ENCODE measurements at places on chromosomes 4 and X.

- no peak for DNase-seq
Observed at GRCh38 chr4:7651461-7651921, 216.8 kb upstream of the PSAPL1 start.

DNA sequence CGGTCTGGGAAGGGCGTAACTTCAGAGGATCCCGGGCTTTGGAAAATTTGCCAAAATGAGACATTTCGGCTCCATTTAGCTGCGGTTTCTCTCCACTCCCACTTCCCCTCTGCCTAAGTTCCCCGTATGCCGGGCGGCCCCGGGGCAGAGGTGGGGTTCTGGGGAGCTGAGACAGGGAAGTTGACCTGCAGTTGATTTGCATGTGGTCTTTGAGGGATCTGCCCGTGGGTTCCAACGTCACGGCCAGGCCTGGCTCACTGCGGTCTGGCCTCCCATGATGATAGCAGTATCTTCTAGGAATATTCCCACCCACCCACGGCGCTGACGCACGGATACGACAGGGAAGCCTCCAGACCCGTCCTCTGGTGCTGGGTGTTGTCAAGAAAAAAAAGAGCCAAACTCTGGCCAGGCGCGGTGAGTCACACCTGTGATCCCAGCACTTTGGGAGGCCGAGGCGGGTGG lies 27.3 kb upstream of the CRLF2 start:
- no peak for DNase-seq

GRCh38 chr4:59689149-59689548 lies 1511.0 kb upstream of the ADGRL3 start:
- DNase-seq, result no peak

DNA sequence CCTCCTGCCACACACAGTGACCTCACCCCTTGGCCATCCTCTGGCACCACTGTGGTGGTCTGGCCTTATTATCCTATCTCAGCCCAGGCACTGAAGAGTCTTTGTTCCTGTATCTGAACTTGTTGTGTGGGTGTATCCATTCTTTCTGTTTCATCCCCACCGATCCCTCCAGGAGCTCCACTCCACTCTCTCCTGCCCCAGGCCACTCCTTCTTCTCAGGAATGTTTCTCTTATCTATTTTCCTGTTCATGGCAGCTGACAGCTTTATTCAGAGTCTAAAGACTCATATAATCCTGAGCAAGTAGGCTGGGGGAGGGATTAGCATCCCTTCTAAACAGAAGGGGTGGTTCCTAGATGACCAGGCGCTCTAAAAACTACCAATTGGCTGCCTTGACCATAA lies 150.0 kb downstream of the ANAPC10 start:
- no peak for DNase-seq

- no peak for DNase-seq
Observed at GRCh38 chr4:97185233-97185632, 958.0 kb downstream of the STPG2 start.

DNA sequence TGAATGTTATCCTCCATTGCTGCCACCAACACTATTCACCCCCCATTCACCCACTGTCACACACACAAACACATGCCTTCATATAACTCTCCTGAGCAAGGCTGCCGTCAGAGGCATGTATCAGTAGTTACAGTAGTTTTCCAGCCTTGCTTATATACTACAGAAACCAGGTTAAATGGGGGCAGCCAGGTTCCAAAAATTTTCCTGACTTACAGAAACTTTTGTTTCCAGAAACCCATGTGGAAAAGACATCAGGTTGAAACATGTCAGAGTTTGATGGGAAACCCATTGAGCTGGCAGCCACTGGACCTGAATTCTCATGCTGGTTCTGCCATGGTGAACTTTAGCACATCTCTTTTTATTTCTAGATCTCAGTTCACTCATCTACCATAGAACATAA lies 64.0 kb downstream of the COX18 start:
- no peak for DNase-seq

GRCh38 chr4:23993373-23993772 lies 103.5 kb upstream of the PPARGC1A start:
- no peak for DNase-seq

GRCh38 chr4:77082886-77083608 lies 7.3 kb upstream of the CCNI start:
- DNase-seq, result no peak

GRCh38 chrX:111779582-111779981 lies 96.4 kb upstream of the TRPC5OS start:
- no peak for DNase-seq

DNA sequence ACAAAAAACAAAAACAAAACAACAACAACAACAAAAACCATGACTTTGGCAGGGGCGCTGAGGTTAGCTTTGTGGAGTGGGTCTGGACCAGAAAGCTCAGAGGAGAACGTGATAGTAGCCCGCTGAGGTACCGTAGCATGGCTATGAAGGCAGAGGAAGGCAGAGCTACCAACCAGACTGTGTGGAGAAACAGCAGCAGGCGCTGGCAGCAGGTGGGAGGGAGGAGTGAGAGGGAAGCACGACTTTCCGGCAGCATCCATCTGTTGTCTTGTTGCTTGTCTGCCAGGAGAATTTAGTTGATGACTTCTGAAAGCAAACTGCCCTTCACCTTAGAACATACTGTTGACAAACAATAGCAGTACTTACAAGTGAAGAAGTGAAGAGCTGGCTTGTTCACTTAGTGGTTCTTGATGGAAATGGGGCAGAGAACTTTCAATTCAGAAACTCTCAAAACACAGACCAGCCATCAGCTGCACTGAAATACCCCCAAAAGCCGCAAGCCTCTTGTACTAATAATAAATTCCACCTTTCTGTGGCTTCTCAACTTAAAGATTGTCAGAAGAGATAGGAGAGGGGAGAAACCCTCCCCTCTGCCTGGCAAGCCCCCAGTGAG lies 447.2 kb downstream of the SLITRK2 start:
- DNase-seq, result no peak

- no peak for DNase-seq
Observed at GRCh38 chrX:9871701-9872268, 85.6 kb downstream of the SHROOM2 start.

DNA sequence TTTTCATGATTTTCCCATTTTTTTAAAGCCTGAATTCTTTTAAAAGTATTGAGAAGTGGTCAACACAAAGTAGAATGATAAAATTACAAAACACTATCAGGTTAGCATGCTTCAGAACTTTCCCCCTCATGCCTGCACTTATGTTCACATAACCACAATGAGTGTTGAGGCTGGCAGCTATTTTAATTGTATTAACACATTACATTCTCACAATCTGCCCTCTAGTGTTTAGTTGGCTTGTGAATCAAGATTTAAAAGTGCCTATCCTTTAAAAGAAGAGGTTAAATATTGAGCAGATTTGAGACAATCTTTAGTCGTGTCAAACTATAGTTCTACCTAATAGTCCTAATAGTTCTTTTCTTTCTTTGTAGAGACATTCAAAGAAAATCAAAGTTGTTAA lies 93.6 kb upstream of the NAP1L5 start:
- no peak for DNase-seq

DNA sequence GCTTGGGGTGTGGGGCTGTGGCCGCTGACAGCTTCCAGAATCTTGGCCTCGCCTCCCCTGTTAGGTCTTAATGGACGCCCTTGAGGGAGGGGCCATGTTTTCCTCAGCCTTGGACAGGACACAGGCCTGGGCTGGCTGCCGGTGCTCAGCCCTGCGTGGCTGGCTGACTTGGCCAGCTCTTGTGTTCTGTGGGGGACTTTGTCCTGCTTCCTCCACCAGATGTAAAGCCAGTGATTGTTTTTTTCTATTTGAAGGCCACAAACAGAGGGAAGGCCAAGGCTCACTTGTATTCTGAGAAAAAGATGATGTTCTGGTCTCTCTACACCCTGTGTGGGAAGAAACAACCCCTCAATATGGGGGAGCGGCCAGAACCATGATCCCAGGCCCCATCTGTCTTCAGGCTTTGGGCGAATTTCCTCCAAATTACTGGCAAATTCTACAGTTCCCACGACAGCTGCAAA lies 71.3 kb downstream of the HTRA3 start:
- DNase-seq, result no peak

DNA sequence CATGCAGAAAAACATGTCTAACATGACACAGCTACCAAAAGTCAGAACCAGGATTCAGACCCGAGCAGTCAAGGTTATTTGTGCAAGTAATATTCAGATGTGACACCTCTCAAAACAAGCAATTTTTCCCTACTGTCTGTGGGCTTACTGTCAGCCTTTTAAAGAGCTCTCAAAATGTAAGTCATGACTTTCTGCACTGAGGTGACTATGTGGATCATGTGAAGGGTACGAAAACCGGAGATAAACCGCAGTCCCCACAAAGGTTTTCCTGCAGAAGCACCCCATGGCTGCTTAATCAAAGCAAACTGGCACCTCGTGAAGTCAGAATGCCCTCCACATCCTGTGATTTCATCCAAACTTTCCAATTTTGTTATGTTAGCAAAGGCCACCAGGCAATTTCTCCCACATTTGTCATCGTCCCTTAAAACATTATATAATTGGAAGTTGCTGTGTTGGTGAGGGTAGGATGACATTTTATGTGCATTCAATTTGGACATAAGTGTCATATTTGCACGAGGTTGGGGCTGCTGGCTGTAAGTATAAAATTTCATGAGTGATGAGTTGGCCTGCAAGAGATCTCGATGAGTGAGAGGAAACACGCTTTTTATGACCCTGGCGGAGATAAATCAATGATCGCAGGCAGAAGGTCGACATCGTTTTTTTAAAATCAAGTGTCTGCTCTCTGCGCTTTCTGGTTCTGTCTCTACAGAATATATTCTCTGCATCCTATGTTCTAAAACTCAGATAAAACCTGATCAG lies 161.2 kb downstream of the STK32B start:
- no peak for DNase-seq

Measured in BJ (cell line).